ENCODE measurements at places on chromosomes 16 and 17.

- no peak for DNase-seq
These were observed 434.5 kb downstream of the SHISA9 start for GRCh38 chr16:13335879-13336278.

GRCh38 chr17:50882851-50883250, 16.7 kb upstream of the TOB1 start:
- no peak for DNase-seq

- no peak for DNase-seq
These were observed 200.6 kb upstream of the CIBAR2 start for GRCh38 chr16:85312642-85313525.

- no peak for DNase-seq
These were observed 15.8 kb downstream of the CLEC10A start for GRCh38 chr17:7064261-7064660.

DNA sequence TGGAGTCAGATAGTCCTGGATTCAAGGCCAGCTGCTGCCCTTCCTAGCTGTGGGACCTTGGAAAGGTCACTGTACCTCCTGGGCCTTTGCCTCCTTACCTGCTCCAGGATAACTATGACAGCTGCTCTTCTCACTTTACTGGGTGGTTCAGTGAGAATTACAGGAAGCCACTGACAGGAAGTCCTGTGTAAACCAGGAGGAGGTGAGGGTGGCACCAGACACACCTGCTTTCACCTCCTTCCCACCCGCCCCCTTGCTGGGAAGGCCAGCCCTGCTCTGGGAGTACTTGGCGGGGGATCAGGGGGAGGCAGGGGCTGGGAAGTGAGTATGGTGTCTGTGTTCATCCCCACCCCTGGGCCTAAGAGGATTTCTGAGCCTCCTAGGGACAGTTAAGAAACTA, 42.6 kb downstream of the CPNE2 start:
- no peak for DNase-seq

DNA sequence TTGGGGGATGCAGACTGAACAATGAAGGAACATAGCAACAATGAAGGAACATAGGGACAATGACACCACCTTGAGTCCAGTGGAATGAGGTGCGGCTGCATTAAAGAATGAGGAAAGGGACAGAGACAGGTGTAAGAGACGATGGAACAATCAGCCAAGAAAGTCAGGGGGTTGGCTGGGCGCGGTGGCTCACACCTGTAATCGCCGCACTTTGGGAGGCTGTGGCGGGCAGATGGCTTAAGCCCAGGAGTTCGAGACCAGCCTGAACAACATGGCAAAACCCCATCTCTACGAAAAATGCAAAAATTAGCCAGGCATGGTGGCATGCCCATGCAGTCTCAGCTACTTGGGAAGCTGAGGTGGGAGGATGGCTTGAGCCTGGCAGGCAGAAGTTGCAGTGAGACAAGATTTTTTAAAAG, 13.6 kb upstream of the CBFB start:
- DNase-seq = no peak

DNA sequence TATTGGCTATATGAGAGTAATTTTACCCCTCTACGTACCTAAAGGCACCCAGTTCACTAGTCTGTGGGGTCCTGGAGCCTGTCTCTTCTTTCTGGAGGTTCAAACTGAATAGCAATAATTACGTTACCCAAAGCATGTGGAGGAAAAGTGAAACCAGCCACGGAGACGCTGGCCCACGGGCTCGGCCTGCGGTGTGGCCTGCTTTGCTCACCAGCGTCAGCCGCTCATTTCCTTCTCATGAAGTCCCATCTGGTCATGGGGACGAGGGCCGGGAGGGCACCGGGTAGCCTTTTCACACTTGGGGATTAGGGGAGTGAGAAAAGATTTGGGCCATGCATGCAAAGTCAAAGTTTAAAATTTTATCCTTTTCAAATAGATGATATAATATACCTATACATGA, 26.9 kb downstream of the ELAC2 start:
- no peak for DNase-seq

GRCh38 chr17:49880291-49881053, 32.6 kb upstream of the TAC4 start:
- DNase-seq = no peak

- DNase-seq = peak; percentile 30
These were observed 12.7 kb upstream of the HASPIN start for GRCh38 chr17:3710951-3711383.

- no peak for DNase-seq
These were observed 2.3 kb upstream of the CCL1 start for GRCh38 chr17:34365340-34365739.

GRCh38 chr17:32819035-32819434, 57.9 kb downstream of the MYO1D start:
- DNase-seq = no peak

DNA sequence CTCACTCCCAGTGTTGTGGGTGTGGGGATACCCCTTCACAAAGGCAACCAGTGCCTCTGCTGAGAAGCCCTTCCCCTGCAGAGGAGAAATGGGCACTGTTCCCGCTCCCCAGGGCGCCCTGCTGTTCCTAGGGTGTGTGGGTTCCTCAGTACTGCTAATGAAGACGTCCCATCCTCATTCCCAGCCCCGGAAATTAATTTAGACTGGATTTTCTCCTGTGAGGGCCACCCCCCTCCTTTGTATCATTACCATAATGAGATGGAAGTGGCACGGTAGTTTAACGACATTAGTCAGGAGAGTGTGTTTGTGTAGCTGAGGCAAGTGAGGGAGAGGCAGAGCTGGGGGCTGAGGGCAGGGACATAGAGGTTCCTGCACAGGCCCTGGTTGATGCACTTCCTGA, 53.2 kb downstream of the PIPOX start:
- DNase-seq = no peak

DNA sequence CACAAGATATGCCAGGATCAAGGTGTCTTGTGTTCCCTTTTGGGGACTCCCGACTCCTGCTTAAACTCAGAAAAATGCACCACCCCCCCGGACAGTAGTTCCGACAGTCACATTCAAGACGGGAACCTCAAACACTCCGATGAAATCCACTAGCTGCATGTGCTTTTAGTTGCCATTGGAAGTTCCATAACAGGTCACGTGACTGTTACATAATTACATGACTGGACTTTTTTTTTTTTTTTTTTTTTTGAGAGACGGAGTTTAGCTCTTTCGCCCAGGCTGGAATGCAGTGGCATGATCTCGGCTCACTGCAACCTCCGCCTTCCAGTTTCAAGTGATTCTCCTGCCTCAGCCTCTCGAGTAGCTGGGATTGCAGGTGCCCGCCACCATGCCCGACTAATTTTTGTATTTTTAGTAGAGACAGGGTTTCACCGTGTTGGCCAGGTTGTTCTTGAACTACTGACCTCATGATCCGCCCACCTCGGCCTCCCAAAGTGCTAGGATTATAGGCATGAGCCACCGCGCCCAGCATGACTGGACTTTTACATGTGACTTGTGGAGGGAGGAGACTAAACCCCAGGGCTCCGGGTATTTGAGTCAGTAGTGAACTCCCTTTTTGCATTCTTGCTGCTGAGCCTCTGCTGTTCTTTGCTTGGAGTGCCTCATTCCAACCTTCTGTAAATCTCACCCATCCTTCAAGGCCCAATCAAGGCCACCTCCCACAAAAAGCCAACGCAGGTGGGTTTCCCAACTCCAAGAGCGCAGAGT, 1.6 kb downstream of the SIRT7 start:
- no peak for DNase-seq

- no peak for DNase-seq
These were observed 516.4 kb downstream of the GRIN2A start for GRCh38 chr16:9665851-9666271.

DNA sequence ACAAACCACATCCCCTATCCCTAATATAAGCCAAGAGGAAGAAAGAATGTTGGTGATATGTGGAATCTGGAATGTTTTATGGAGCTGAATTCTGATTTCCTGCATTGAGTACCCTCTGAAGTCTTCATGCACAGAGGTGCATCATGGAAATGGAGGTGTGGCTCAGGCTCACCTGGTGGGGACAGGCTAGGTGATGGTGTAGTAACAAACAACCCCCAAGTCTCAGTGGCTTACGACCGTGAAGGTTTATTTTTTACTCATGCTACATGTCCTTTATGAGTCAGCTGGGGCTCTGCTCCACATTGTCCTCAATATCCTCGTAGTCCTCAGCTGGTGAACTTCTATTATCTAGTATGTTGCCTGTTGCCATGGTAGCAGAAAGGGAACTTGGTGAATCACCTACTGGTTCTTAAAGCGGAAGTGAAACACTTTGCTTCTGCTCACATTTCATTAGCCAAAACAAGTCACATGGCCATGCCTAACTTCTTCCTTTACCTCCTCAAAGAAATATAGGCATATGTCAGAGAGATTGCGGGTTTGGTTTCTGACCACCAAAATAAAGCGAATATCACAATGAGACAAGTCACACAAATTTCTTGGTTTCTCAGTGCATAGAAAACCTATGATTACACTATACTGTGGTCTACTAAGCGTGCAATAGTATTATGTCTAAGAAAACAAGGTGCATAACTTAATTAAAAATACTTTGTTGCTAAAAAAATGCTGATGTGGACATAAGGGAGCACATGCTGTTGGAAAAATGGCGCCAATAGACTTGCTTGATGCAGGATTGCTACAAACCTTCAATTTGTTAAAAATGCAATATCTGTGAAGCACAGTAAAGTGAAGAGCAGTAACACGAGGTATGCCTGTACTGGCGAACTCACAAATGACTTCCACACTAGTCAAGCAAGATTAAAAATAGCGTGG, at the start of gene PMFBP1:
PMFBP1 (minus strand) TSS at position 51 of the 930 bp plus-strand sequence. CDS start 947 bp downstream, outside the sequence.
- peak; percentile 95 for DNase-seq

DNA sequence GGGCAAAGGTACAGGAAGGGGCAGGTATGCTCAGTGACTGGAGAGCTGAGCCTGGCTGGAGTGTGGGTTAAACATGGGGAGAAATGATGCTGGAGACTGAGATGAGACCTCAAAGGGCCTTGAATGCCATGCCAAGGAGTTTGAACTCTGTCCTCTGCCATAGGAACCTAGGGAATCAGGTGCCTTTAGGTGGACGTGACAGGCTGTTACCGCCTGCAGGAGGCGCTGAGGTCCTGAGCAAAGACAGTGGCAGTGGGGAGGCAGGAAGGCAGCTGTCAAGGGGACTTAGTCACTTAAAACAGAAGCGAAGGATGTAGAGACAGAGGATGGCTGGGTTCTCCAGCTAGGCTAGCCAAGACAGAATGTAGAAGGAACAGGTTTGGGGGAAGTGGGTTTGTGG, 9.1 kb downstream of the PSMB3 start:
- DNase-seq = no peak

DNA sequence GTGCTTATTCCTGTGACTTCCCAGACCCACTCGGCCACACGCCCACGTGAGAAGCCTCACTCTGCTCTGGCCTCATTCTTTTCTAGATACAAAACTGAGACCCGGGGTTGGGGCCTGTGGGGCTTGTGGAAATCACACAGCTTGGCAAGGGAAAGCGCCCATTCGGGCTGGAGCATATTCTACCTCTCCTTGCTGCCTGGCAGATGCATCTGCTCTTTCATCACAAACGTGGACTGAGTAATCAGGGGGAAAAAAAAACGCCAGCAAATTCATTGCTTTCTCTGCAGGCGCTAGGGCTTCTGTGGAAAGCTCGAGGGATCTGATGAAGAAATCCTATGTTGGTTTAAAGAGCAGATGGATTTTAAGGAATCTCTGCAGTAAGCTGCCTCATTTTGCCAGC, 44.4 kb downstream of the DNAH9 start:
- DNase-seq = no peak

GRCh38 chr17:72591289-72592241, 470.7 kb downstream of the SOX9 start:
- no peak for DNase-seq

- no peak for DNase-seq
These were observed 1.8 kb downstream of the MARVELD3 start for GRCh38 chr16:71627731-71628181.

- no peak for DNase-seq
These were observed 16.5 kb downstream of the AP1G1 start for GRCh38 chr16:71792176-71792575.

DNA sequence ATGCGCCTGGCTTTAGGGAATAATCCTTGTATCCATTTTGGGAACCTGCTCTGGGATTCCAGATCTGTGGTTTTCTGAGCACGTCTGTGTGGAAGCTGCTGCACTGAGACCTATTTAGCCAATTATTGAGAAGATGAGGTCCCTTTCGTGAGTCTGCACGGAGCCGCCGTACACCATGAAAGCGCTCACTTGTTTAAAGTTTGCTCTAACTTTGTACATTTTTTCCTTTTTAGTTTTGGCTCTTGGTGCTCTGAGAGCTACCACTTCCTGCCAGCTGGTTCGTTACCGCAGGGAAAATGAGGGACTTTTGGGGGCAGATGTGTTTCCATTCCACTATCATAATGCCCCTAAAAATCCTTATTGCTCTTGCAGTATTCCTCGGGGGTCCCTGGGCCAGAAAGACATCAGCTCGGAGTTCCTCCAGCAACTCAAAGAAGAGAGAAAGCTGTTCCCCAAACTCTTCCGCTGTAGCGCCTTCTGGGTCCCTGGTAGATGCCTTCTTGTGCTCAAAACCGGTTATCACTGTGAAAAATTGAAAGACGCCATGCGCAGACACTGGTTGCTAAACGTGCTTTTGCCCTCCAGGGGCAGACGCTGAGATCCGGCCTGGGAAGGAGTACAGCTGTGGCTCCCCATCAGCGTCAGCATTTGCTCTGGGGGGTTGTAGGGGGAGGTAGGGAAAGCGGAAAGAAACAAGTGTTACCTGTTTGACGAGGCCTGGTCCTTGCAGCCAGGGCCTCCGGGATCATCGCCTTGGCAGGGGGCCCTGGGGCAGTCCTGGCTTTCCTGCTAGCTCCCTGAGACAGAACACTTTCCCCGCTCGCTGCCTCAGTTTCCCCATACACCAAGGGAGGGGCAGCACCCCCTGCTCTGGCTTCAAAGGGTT, 238.1 kb downstream of the MRTFB start:
- no peak for DNase-seq

DNA sequence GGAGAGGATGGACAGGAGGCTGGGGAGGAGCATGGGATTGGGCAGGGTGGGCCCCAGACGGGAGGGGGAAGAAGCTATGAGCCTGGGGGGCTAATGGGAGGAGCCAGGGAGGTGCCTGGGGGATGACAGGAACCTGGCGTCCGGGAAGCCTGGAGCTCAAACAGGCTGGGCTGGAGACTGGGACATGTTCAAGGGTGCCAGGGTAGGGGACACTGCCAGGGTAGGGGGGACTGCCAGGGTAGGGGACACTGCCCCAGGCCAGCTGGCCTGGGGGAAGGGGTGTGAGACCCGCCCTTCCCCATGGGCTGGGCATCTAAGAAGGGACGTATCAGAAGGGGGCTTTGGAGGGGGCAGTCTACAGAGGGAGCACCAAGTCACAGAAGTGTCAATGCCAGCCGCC, 7.0 kb upstream of the FAM83G start:
- no peak for DNase-seq

GRCh38 chr16:86498155-86498670, 12.1 kb upstream of the FOXF1 start:
- DNase-seq = no peak

- no peak for DNase-seq
These were observed 88.2 kb downstream of the IRF8 start for GRCh38 chr16:85986931-85987749.
